ENCODE measurements at places on chromosomes 13 and 19.

DNA sequence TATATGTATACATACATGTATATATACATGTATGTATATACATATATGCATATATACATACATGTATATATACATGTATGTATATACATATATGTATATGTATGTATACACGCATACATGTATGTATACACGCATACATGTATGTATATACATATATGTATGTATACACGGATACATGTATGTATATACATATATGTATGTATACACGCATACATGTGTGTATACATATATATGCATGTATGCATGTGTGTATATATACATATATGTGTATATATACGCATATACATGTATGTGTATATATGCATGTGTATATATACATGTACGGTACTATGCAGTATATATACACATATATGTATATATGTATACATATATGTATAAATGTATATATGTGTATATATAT is 2.6 kb upstream of the NCR1 start:
- no peak for DNase-seq

DNA sequence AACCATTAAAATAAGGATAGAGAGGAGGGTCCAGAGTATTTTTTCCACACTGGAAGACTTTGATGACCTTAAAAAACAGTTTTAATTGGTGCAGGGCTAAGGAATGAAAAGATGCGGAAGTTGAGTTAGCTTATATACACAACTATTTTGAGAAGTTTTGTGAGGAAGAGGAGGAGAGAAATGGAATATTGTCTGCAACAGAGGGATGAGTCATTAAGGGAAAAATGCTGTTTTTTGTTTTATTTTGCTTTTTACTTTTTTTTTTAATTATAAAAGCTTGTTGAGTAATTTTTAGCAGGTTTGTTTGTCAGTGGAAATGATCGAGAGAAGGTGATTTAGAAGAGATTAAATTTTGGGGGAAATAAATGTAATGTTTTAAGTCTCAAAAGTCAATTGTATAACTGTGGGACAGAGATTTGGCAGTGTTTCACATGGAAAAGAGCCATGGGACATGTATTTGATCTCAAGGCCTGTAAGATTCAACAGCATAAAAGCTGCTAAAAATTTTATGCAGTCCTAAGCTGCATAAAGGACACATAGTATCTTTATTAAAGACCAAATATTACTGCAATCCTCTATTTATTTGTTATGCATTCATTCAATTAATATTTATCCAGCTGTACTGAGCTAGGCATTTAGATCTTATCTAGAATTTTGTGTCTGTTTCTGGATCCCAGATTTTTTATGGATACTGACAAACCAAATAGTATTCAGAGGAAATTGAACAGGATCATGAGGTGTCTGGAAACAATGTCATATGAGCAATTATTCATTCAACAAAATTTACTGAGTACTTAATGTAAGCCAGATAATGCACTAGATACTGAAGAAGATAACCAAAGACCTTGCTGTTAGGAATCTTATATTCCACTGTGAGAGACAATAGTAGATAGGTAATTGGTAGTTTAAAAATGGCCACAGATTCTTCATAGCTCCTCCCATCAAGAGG is 72.7 kb downstream of the DNAJC15 start:
- no peak for DNase-seq

DNA sequence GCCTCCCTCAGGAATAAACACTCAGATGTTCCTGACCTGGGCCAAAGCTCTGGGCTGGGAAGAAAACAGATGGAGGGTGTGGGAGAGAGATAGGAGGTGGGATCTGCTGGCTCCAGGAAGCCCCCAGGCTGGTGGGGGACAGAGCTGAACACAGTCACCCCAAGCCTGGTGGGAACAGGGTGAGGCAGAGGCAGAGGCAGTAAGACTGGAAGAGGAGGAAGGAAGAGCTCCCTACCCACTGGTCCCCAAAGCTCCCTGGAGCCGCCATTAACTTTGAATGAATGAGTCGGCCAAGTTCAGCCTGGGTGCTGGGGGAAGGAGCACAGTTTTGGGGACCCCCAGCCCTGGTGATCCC is 801 bp upstream of the KCNN1 start:
- DNase-seq: no peak

GRCh38 chr13:101545521-101545920 is 93.0 kb downstream of the ITGBL1 start:
- DNase-seq: no peak

- peak; percentile 97 for DNase-seq
Observed at GRCh38 chr19:58346961-58347929, 6.0 kb downstream of the A1BG start.

- no peak for DNase-seq
Observed at GRCh38 chr13:51004918-51005460, 95.4 kb downstream of the RNASEH2B start.

GRCh38 chr19:47111006-47111621 is 2.5 kb downstream of the ZC3H4 start:
- no peak for DNase-seq

GRCh38 chr19:44856421-44857083 is 10.5 kb downstream of the NECTIN2 start:
- DNase-seq: no peak

- peak; percentile 39 for DNase-seq
Observed at GRCh38 chr13:108155185-108156106, 59.9 kb downstream of the LIG4 start.

DNA sequence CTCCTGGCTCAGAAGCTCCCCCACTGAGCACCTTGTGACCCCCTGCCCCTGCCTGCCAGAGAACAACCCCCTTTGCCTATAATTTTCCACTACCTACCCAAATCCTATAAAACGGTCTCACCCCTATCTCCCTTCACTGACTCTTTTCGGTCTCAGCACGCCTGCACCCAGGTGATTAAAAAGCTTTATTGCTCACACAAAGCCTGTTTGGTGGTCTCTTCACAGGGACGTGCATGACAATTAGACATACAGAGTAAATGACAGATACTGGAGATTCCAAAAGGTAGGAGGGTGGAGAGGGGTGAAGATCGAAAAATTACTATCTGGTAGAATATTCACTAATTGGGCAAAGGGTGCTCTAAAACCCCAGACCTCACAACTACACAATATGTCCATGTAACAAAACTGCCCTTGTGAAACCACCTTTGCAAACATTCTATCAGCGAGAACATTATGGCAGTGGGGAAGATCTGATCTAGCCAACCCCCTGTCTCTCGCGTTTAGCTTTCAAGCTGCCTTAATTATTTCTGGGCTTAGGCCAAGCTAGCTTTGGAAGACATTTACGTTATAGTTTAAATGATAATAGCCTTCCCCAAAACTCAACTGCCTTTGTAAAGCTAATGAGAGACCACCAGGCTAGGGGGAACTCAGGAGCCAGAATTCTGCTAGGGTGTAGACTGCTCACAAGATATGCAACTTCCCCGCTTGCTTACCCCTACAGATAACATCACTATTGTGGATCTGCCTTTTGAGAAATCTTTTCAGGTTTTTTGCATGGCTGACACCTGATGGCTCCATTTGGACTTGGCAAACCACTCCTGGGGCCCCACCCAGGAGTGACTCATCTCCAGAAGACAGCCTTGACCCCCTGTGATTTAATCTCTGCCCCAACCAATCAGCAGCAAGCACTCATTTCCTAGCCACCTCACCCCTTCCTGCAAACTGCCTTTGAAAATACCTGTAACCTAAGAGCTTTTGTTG is 1534.0 kb upstream of the SPRY2 start:
- no peak for DNase-seq

GRCh38 chr19:33938821-33939220 is 142.2 kb downstream of the KCTD15 start:
- DNase-seq: no peak

DNA sequence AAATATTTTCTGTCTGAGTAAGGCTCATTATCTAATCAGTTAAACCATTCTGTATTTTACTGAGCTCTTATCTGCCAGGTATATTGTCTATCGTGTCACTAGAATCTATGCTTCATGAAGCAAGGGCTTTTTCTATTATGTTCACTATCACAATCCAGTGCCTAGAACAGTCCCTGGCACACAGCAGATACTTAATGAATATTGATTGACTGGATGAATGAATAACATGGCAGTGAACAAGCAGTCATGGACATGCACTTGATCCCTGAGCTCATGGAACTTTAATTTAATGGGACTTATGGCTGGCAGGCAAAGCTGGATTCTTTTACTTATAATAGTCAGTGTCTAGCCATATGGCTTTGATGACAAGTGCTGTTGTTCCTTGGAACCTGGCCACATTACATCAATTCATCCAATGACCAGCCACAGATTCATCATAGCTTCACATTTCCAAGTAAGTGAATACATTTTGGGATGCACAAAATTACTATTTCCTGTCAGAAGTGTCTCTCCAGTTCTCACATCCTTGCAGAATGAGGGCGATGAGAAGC is 214.8 kb downstream of the COG6 start:
- no peak for DNase-seq

DNA sequence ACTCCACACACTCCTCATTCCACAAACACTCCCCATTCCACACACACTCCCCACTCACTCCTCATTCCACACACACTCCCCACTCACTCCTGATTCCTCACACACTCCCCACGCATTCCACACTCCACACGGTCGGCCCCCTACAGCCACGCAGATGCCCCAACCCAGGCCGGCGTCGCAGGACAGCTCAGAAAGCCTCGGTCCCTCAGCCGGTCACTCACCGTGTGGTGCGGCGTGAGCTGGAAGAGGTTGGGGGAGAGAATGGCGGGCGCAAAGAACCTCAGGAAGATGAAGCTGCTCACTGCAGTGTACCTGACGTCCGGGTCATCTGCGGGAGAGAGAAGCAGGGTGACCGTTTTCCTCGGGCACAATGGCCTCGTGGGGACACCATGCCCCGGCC is 39.0 kb upstream of the C13orf46 start:
- DNase-seq: no peak

DNA sequence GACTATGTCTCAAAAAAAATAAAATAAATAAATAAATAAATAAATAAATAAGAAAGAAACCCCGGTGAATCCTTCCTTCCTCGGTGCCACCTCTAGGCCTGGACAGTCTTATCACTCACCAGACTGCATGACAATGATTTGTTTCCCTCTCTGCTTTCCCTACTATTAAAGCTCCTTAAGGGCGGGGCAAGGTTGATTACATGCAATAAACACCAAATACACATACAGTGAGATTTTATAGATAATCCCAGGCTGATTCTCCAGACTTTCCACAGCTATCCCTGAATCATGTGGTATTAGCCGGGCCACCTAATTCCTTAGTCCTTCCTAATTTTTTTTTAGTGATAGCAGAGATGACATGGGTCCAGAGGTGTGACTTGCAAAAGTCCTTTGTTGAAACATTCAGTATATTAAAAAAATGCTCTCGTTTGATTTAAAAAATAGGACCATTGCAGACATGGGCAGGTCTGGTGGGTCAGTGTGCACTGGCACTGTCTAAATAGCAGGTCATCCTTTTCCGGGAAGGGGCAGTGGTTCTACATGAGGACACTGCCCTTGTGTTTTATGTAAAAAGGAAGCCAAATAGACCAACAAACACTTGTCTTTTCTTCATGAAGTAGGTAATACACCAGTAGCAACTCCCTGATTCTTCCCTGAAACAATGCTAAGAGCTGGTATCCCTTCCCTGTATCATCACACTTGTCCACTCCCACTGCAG is 14.5 kb downstream of the EBPL start:
- DNase-seq: no peak

DNA sequence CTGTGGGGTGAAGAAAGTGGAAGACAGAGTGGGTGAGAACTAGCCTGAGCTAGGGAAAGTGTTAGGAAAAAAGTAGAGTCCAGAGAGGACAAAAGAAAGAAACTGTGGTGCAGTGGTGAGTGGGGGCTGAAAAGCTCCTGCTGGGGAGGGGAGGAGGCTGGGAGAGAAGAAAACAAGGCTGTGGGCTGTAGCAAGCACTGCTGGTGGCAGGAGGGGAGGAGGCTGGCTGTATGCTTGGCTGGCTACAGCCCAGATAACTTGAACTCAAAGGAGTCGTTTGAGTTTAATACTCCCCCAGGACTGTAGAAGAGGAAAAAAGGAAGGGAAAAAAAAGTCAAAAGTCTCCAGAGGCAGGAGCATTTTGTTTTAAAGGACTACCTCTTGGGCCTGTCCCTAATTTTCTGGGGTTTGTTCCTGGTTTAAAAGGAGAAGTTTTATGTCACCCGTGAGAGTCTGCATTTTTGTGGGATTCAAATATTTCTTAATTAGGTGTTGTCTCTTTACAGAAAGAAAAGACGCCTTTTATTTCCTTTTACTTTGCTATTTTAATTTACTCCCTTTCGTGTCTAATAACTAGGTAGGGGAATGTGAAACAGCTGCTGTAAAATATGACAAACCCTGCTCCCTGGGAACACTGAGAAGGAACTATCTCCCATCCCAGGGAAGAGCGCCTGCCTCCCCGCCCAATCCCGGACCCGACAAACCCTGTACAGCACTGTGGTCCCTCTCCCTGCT is 21.7 kb downstream of the ZIC5 start:
- no peak for DNase-seq

DNA sequence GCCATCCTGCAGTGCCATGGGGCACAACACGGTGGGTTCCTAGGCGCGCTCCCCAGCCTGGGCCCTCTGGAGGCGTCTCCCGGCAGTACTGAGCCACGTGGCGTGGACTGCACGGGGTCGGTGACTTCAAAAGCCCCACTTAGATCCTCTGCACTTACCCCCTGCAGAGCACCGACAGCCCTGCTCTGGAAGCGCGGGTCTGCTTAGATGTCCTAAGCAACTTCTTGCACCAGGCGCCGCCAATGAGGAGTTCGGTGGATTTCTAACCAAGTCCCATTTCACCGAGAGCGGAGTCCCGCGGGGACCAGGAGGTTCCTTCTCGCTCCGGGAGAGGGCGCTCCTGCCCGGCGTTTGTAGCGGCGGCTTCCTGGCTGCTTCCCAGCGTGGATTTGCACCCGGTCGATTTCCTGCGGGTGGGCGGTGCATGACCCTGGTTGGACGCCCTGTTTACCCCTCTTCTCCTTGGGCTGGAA is 25.2 kb upstream of the ZNF845 start:
- no peak for DNase-seq

DNA sequence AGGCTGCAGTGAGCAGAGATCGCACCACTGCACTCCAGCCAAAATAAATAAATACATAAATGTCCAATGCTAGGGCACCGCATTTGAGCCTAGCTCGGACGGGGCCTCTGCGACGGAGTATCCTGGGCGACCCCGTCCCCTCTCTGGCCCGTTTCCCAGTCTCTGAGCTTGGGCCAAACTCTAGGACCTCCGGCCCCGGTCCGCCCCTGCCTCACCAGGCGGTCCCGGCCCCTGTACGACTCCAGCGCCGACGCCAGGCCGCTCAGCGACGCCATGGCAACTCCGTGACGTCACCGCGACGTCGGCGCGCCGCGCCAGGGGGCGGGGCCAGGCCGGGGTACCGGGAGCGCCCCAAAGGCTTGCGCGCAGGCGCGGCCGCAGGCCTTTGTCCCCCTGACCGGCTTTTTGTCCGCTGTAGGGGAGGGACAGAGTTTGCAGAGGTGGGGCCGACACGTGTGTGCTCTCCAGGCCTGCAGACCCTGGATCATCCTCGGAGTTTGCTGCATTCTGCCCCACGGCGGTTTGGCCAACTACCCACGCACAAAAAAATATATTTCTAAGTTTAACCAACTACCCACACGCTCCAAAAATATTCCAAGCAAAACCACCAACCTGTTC is at the start of gene PEX11G:
TSS of gene PEX11G (minus strand) at position 300 of the 618 bp plus-strand sequence. CDS start at position 275, 25 bp downstream.
- DNase-seq: peak; percentile 99

All from GM13977 (cell line).